ENCODE measurements at places on chromosomes 3 and 15.

DNA sequence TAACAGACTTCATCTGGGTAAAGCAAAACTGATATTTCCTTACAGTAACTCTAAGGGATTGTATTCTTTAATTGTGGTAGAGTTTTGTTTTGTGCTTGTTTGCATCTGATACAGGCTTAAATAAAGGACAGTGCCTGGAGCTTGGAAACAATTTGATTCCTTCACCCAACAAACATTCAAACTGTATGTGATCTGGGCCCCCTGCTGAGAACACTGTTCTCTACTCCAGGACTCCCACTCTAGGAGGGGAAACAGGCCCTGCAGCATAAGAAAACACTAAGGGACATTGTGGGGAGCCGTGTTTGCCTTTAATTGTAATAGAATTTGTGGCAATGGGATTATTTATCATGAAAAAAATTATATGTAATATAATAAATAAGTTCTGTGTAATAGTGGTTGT lies 56.9 kb downstream of the CTDSPL start:
- no peak overlapping the region for H3K4me3 ChIP-seq
- DNase-seq, result no peak
- H3K27ac ChIP-seq, result no peak overlapping the region
- no peaks in the 10 kb centered on the region for H3K27me3 ChIP-seq

GRCh38 chr3:113912552-113913236 lies 35.1 kb upstream of the ZDHHC23 start:
- no peaks in the 10 kb centered on the region for H3K27me3 ChIP-seq
- no peaks in the 10 kb centered on the region for H3K36me3 ChIP-seq
- H3K4me1 ChIP-seq, result peaks cover 7% of the 10 kb centered on the region
- DNase-seq, result peak; percentile 37

GRCh38 chr15:101207867-101208288 lies 44.0 kb downstream of the CHSY1 start:
- DNase-seq, result no peak
- H3K27me3 ChIP-seq, result no peaks in the 10 kb centered on the region

DNA sequence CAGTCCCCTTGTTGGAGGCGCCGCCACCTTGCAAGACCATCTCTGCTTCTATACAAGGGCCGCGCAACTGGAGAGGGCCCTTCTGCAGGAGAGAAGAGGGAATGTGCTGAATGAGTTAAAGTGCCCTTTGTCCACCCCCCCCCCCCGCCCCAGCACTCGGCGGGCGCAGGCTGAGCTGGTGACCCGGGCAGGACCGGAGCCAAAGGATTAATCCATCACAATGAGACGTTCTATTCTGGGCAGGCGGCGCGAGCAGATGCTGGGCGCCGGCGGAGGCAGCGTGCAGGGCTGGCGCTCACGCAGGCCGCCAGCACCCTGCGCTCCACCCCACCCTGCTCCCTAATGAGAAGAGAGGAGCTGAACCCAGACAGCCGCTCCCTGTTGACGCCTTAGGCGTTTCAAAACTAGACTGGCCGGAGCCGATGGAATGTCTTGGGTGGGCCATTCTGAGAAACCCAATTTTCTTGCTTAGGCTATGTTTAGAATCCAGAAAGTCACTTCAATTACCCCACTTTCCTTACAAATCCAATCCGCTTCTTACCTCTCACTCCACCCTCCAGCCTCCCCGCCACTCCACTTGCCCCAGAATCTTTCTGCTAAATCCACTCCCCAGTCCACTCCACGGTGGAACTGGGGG lies 32.9 kb downstream of the GJD2 start:
- no peak for DNase-seq
- H3K27me3 ChIP-seq, result peaks cover 31% of the 10 kb centered on the region
- H3K27ac ChIP-seq, result no peak overlapping the region
- H3K4me1 ChIP-seq, result peaks cover 5% of the 10 kb centered on the region

DNA sequence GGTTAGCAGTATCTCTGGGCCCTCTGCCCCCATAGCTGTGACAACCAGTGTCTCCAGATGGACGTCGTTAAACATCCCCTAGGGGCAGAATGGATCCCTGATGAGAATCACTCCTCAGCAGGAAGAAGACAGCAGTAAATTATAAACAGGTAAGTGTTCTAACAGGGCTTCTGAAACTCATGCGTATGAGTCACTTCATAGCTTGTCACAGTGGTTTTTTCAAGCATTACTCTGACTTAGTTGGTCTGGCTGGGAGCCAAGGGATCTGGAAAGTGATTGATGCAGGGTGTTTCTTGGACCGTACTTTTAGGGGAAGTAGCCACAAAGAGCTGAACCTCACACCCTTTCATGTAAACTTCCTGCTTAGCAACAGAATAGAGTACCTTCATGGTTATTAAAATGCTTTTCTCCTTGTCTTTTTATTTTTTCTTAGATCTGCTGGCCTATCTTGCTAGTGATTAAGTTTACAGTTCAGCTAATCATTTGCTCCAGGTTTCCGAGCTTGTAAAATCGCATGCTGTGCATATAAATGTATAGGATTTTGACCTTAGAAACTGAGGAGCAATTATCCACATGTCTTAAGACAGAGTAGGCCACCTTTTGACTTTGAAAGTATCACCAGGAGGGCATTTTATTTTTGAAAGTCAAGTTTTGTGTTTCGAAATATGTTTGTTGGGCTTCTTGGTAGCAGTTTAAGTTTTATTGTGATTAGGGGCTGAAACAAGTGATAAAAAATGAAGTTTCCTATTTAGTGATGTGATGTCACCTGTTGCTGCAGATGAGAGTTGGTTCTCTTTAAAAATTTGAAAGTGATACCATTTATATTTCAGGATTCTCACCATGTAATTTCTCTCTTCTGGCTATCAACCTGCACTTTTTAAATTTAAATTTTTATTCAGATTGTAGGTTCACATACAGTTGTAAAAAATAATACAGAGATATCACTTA lies 333.9 kb downstream of the PTPRG start:
- no peak overlapping the region for H3K4me3 ChIP-seq
- peaks cover 14% of the 10 kb centered on the region for H3K4me1 ChIP-seq
- no peaks in the 10 kb centered on the region for H3K27me3 ChIP-seq
- peak overlapping the region; percentile 35 for H3K27ac ChIP-seq
- DNase-seq, result peak; percentile 13

GRCh38 chr3:147875498-147875897 lies 466.3 kb downstream of the ZIC1 start:
- H3K36me3 ChIP-seq, result peaks cover 4% of the 10 kb centered on the region
- H3K4me1 ChIP-seq, result no peaks in the 10 kb centered on the region
- H3K27me3 ChIP-seq, result no peaks in the 10 kb centered on the region
- H3K4me3 ChIP-seq, result no peak overlapping the region
- H3K27ac ChIP-seq, result no peak overlapping the region
- no peak for DNase-seq

DNA sequence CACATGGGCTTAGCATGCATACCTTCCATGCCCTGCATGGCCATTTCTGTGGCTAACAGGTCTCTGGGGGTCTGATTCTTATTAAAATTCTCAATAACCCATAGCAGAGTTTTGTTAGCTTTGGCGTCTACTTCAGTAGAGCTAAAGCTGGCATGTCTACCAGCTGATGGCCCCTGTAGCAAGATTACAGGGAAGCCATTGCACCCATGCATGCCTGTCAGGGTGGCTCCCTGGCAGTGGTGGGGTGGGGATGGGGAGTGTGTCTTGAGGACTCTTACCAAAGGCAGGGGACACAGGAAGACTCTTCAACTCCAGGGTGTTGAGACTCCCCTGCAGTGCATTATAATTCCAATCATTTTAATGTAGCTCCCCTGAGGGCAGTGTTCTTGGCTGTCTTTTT lies 4.7 kb downstream of the KY start:
- peaks cover 2% of the 10 kb centered on the region for H3K4me1 ChIP-seq
- H3K36me3 ChIP-seq, result no peaks in the 10 kb centered on the region
- DNase-seq, result no peak
- H3K4me3 ChIP-seq, result no peak overlapping the region

DNA sequence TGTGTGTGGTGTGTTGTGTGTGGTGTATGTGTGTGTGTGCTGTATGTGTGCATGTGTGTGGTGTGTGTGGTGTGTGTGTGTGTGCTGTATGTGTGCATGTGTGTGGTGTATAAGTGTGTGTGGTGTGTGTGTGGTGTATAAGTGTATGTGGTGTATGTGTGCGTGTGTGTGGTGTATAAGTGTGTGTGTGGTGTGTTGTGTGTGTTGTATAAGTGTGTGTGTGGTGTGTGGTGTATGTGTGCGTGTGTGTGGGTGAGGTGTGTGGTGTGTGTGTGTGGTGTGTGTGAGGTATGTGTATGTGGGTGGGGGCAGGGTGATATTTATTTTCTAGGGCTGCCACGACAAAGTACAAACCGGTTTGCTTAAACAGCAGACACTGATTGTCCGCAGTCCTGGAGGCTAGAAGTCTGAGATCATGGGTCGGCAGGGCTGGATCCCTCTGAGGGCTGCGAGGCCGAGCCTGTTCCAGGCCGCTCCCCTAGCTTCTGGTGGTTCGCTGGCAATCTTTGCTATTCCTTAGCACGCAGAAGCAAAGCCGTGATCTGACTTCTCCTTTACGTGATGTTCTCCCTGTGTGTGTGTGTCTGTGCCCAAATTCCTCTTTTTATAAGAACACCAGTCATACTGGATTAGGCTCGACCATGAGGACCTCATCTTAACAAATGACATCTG lies 160.2 kb downstream of the XXYLT1 start:
- no peaks in the 10 kb centered on the region for H3K27me3 ChIP-seq
- no peaks in the 10 kb centered on the region for H3K36me3 ChIP-seq
- no peak overlapping the region for H3K4me3 ChIP-seq
- no peak for DNase-seq

GRCh38 chr3:149717391-149718056 lies 34.8 kb downstream of the COMMD2 start:
- H3K27ac ChIP-seq, result no peak overlapping the region
- H3K4me1 ChIP-seq, result no peaks in the 10 kb centered on the region
- H3K36me3 ChIP-seq, result no peaks in the 10 kb centered on the region
- no peaks in the 10 kb centered on the region for H3K27me3 ChIP-seq
- no peak for DNase-seq

DNA sequence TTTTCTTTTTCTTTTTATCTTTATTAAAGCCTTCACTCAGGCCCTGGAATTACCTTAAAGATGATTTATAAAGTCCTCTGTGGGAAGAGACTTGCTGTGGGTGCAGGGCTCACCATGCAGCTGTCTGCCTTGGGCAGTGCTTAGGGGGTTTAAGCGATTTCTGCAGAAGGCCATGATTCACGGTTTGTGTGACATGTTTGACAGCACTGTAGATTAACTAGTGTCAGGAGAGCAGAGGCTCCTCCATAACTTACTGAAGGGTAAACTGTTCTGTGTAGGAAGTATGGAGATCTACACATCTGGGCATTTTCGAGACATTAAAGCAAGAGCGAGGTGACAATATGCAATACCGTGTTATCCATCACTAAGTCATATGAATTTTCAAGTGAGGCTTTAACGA lies 137.7 kb downstream of the LRIG1 start:
- no peak overlapping the region for H3K4me3 ChIP-seq
- peaks cover 2% of the 10 kb centered on the region for H3K4me1 ChIP-seq
- H3K36me3 ChIP-seq, result peaks cover 38% of the 10 kb centered on the region
- no peaks in the 10 kb centered on the region for H3K27me3 ChIP-seq
- no peak overlapping the region for H3K27ac ChIP-seq

DNA sequence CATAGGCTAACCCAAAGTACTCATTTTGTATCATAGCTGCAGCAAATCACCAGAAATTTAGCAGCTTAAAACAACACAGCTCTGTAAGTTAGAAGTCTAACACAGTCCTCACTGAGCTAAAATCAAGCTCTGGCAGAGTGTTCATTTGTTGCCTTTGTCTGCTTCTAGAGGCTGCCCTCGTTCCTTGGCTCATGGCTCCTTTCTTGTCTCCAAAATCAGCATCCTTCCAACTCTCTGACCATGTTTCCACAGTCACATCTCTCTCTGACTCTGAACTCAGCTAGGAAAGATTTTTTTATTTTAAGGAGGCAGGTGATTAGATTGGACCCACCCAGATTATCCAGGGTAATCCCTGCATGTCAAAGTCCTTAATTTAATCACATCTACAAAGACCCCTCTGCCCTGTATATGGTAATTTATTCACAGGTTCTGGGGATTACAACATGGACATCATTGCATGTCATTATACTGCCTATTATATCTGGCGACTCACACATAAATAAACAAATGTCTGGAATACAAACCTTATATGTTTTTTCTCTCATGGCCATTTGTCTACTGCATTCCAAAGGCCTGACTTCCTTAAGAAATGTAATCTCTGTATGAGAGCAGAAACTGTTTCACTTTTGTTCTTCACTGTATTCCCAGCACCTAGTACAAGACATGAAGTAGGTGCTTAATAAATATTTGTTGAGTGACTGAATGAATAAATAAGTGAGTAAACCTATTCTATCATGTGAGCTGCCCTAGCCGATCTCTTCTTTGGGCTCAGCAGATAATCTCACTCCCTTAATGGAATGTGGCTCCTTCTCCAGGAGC lies 15.1 kb upstream of the UACA start:
- H3K4me3 ChIP-seq, result no peak overlapping the region
- H3K27me3 ChIP-seq, result peaks cover 16% of the 10 kb centered on the region
- no peaks in the 10 kb centered on the region for H3K4me1 ChIP-seq
- H3K36me3 ChIP-seq, result peaks cover 5% of the 10 kb centered on the region
- no peak overlapping the region for H3K27ac ChIP-seq

DNA sequence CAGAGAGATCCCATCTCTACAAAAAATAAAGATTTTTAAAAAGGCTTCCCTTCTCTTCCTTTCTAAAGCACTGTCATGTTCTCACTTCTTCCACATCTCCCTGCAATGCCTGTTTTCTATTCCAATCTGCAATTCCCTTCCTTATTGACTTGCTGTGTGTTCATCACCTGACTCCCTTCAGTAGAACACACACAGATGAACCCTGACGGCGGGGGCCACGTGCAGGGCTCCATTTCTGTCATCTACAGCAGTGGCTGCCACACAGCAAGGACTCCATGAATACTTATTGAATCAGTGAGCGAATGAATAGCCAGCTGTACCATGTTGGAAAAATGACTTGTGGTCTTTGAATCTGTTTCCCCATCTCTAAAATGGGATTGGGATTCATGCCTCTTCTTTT lies 26.1 kb downstream of the BHLHE40 start:
- peaks cover 8% of the 10 kb centered on the region for H3K27me3 ChIP-seq
- no peak overlapping the region for H3K4me3 ChIP-seq
- H3K27ac ChIP-seq, result no peak overlapping the region
- H3K36me3 ChIP-seq, result no peaks in the 10 kb centered on the region
- peaks cover 8% of the 10 kb centered on the region for H3K4me1 ChIP-seq

GRCh38 chr3:17749281-17749680 lies 6.8 kb upstream of the TBC1D5 start:
- no peaks in the 10 kb centered on the region for H3K27me3 ChIP-seq
- no peak for DNase-seq
- peak overlapping the region; percentile 88 for H3K4me3 ChIP-seq
- H3K4me1 ChIP-seq, result peaks cover 25% of the 10 kb centered on the region

GRCh38 chr3:24300949-24301348 lies 193.7 kb downstream of the THRB start:
- H3K27me3 ChIP-seq, result no peaks in the 10 kb centered on the region
- no peaks in the 10 kb centered on the region for H3K4me1 ChIP-seq
- no peaks in the 10 kb centered on the region for H3K36me3 ChIP-seq
- DNase-seq, result no peak
- no peak overlapping the region for H3K4me3 ChIP-seq

Data from naive thymus-derived CD8-positive, alpha-beta T cell (primary cell).